ENCODE measurements at places on chromosomes 11 and 22. TPM values are rescaled to one million over a fixed set of nuclear protein-coding genes. Genes with fewer than 3 reads are reported as not detected.

STK33 gene
- 3.7 TPM for total RNA-seq

- H3K4me3 ChIP-seq = peak overlapping the region; percentile 93
- peaks cover 4% of the 10 kb centered on the region for H3K4me1 ChIP-seq
- H3K27me3 ChIP-seq = no peaks in the 10 kb centered on the region
- DNase-seq = peak; percentile 53
- peak overlapping the region; percentile 82 for H3K27ac ChIP-seq
- peaks cover under 1% of the 10 kb centered on the region for H3K36me3 ChIP-seq
Measured at GRCh38 chr22:41285441-41285819, 557 bp downstream of the RANGAP1 start.

GRCh38 chr11:103091064-103091800, 728 bp downstream of the DCUN1D5 start:
- H3K4me1 ChIP-seq = peaks cover 9% of the 10 kb centered on the region
- peak; percentile 56 for DNase-seq
- no peaks in the 10 kb centered on the region for H3K27me3 ChIP-seq
- H3K36me3 ChIP-seq = no peaks in the 10 kb centered on the region

GRCh38 chr11:66047541-66048365, 1.2 kb downstream of the GAL3ST3 start:
- DNase-seq = no peak
- H3K27me3 ChIP-seq = no peaks in the 10 kb centered on the region
- H3K4me3 ChIP-seq = no peak overlapping the region
- peaks cover 5% of the 10 kb centered on the region for H3K4me1 ChIP-seq
- H3K27ac ChIP-seq = no peak overlapping the region
- H3K36me3 ChIP-seq = no peaks in the 10 kb centered on the region
